Urinary bladder (tissue), 4 donors: ENCODE measurements at places on chromosomes 2 and 18. TPM values are rescaled to one million over a fixed set of nuclear protein-coding genes. Genes with fewer than 3 reads are reported as not detected.

Gene POMC
- 4.1 TPM for polyA plus RNA-seq

- no peak for DNase-seq
Observed at GRCh38 chr2:219480004-219480403, 18.7 kb upstream of the GMPPA start.

GRCh38 chr2:22879009-22879863, 505.7 kb upstream of the KLHL29 start:
- DNase-seq = no peak

DNA sequence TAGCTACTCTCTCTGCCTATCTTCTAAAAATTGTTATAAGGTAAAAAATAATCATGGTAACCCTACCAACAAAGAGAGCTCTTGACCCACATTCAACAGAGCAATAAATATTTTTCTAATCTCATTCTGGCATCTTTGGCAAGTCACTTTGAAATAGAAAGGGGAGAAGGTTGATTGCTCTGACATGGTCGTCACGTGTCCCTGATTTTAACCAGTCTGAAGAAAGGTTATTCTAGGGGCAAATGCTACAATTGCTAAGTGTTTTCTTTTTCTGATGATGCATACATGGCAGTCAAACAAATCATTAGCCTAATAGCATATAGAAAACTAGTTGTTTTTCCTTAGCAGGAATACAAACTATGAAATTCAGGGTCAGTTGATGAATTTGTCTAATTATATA, 153.3 kb upstream of the MAP3K20 start:
- DNase-seq = no peak

DNA sequence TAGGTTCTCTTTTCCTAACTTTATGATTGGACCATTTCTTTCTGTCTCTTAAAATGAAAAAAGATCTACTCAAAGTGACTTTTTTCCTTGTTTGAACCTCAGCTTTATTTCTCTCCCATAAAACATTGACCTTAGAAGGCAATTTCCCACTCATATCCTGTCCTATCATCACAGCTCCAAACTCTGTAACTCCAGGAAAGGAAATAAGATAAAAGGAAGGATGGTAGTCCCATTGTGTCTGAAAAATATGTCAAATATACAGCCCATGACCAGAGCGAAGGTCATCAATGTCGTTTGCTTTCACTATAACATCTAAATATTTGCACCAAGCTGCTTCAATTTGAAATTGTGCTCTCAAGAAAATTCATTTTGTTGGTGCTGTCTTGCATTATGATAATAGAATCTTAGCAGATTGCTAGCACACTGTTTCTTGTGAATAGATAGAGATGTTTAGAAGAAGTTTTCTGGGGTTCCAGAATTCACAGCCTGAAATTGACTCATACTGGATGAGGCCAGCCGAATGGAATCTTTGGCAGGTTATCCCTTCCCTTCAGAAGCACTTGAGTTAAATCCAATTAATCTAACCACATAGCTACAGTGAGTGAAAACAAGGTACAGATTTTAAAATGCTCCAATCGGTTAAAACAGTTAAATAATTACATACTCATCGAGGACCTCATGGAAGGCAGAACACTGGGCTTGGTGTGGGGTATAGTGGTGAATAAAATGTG, 95.1 kb downstream of the CRIM1 start:
- DNase-seq = no peak

- DNase-seq = no peak
Observed at GRCh38 chr2:18381386-18381785, 179.1 kb downstream of the RDH14 start.

DNA sequence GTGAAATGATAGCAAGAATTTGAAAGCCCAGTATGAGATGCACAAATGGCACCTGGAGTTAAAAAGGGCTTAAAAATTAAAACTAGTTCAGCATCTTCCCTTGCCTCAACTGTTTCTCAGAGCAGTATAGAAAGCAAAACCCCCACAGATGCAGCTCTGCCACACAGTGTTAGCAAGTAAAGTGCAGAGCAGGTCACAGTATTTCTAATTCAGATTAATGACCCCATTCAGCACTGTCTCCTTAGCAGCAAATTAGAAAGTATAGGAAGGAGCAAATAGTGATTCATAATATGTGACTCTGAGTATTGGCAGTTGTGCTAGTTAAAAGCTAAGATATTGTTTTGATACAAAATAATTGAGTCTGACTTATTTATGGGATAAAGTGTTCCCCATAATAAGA, 73.8 kb upstream of the CCDC85A start:
- DNase-seq = no peak

- no peak for DNase-seq
Observed at GRCh38 chr18:30406728-30407127, 635.8 kb downstream of the DSC3 start.

Gene LBX2
- 0.95 TPM for polyA plus RNA-seq

Gene MROH2A
- polyA plus RNA-seq = 7.3 TPM

Gene BCL11A
- polyA plus RNA-seq = 2.4 TPM

- no peak for DNase-seq
Observed at GRCh38 chr18:3616142-3616541, 166.2 kb downstream of the TGIF1 start.

Gene ELOA2
- not detected for polyA plus RNA-seq

DNA sequence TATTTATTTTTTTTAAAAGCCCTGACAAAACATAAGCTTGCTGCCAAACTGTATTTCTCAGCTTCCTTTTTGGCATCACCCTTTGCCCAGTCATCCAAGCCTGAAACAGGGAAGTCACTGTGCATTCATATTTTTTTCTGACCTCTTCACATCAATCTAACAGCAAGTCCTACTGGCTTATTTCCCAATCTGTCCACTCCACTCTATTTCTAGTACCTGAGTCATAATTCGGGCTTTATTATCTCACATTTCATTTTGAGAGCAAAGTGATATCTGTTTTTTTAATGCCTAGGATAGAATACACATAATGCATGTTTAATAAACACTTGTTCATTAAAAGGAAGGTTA, 5.1 kb downstream of the HNMT start:
- DNase-seq = no peak
